ENCODE measurements at places on chromosomes 4 and X. TPM values are rescaled to one million over a fixed set of nuclear protein-coding genes. Genes with fewer than 3 reads are reported as not detected.

Gene FAM90A26
- total RNA-seq: not detected

Gene WAS
- under 0.01 TPM for total RNA-seq

Gene STOX2
- 10.2 TPM for total RNA-seq

Gene RHOXF1
- not detected for total RNA-seq

Gene PDGFC
- 0.93 TPM for total RNA-seq

Data from melanocyte of skin (primary cell).